ENCODE measurements at places on chromosomes 6 and 20.

- DNase-seq: no peak
Measured at GRCh38 chr6:119921491-119922010, 572.0 kb upstream of the MAN1A1 start.

DNA sequence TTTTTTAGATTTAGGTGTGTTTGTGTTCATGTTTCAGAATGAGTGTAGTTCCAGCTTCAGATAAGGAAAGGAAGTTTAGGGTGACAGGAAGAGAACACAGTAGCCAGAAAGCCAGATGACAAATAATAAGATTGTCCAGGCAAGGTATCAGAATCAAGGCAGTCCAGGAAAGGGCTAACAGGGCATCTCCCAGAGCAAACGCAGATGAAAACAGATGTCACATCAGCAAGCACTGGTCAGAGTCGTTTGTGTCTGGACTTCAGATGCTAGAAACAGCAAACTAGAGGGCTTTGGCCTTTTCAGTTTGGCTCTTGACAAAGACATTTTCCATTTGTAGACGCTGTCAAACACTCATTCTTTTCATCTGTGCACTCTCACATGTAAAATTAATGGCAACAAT is 65.5 kb downstream of the VIP start:
- DNase-seq: no peak

GRCh38 chr20:59022754-59023153 is 3.5 kb downstream of the TUBB1 start:
- no peak for DNase-seq

DNA sequence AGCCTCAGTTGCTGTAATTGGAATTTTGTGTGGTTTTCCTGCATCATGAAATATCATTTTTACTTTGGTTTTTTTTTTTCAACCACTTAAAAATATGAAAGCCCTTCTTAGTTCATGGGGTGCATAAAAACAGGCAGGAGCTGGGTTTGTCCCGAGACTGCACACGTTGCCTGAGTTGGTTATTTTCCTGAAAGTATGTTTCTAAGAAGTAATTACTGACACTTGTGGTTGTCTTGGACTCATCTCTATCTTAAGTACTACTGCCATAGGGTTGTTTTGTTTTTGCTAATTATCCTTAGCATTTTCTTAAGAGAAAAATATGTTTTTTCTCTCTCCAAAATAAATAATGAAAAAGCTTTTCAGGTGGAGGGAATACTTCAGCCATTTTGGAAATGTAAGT is 40.1 kb downstream of the FAM120B start:
- no peak for DNase-seq

GRCh38 chr6:93516441-93516840 is 97.1 kb upstream of the EPHA7 start:
- no peak for DNase-seq

GRCh38 chr6:31729979-31730630 is 1.0 kb upstream of the DDAH2 start:
- DNase-seq: no peak

DNA sequence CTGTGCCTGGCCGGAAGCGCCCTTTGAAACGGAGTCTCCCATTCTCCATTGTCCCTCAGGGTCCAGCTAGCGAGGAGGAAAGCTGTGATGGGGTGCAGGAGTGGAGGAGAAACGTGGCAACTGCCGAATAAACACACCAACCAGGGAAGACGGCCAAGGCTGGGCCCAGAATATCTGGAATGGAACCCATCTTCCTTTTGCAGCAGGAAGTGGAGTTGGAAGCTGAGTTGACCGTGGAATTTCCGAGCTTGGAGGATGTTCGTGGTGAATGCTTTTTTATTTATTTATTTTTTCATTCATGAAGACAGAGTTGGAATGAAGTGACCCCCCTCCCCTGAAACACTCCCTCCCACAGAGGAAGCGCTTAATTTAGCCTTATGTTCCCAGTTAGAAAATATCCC is 105.6 kb upstream of the RNF24 start:
- DNase-seq: no peak

DNA sequence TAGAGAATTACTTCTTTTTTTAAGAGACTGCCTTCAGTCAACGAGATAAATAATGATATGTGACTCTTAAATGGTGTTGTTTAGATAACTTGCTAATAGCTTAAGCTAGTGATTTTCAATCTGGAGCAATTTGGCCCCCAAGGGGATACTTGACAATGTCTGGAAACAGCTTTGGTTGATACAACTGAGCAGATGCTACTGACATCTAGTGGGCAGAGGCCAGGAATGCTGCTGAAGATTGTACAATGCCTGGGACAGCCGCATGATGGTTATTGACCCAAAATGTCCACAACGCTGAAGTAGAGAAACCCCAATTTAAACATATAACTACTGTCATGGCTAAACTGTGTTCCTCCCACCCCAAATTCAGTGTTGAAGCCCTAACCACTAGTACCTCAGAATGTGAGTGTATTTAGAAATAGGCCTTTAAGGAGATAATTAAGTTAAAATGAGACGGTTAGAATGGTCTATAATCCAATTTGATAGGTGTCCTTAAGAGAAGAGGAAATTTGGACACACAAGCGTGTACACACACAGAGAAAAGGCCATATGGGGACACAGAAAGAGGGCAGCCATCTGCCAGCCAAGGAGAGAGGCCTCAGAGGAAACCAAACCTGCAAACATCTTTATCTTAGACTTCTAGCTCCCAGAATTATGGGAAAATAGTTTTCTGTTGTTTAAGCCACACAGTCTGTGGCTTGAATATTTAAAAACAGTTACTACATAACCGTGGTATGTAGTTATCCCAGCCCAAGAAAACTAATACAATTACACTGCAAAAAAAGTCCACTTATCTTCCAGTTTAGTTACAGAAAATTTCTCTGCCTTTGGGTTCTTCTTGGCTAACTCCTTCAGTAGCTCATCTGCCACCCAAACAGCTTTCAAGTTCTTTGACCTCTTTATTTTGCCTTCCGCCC is 22.2 kb downstream of the RWDD2A start:
- no peak for DNase-seq

DNA sequence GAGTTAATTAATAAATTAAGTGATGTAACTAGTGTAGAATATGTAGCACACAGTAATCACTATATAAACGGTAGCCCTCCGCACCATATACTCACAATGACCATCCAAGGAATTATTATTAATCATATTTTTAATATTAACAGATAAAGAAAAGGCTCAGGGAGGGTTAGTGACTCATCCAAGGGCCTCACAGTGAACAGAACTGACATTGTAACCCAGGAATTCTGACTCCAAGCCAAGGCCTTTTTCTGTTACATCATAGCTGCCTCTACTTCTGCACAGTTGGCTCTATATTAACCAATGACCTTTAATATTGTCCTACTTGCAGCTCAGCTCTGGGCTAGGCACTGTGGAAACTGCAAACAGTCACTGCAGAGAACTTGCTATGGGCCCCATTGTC is 117.5 kb upstream of the SIRPG start:
- DNase-seq: no peak

- DNase-seq: no peak
Measured at GRCh38 chr6:36671687-36672375, 6.7 kb upstream of the CDKN1A start.

GRCh38 chr20:20772497-20773085 is 60.1 kb upstream of the RALGAPA2 start:
- no peak for DNase-seq

DNA sequence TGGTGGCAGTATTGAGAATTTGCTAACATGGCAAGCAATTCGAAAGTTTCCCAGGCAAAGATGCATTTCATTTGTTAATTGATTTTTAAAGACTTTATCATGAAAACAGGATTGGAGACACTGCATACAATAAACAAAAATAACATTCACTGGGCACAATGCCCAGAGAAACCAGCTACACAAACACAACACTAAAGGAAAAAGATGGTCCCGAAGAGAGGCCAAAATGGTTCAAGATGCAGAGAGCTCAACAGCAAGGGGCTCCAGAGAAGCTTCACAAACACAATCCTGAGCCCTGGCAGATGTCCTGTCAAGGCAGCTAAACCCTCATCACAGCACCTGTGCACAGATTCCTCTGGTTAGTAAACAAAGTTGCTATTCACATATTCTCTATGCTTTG is 79.3 kb downstream of the INSM1 start:
- DNase-seq: no peak

DNA sequence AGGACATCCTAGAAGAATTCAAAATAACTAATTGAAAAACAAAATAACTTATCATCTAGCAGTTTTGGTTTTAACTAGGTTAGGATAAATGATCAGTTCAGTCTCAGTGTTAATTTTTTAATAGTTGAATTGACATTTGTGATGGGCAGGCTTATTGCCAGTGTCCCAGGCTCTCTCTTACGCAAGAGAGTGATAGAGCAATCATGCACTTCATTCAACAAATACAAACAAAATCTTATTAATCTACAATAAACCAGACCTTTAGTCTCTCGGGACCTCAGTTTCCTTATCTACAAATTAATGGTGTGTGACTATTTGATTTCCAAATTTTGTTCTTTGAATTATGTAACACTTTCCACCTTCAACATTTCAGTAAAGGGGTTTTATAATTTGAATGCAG is 385.9 kb upstream of the JAG1 start:
- no peak for DNase-seq

DNA sequence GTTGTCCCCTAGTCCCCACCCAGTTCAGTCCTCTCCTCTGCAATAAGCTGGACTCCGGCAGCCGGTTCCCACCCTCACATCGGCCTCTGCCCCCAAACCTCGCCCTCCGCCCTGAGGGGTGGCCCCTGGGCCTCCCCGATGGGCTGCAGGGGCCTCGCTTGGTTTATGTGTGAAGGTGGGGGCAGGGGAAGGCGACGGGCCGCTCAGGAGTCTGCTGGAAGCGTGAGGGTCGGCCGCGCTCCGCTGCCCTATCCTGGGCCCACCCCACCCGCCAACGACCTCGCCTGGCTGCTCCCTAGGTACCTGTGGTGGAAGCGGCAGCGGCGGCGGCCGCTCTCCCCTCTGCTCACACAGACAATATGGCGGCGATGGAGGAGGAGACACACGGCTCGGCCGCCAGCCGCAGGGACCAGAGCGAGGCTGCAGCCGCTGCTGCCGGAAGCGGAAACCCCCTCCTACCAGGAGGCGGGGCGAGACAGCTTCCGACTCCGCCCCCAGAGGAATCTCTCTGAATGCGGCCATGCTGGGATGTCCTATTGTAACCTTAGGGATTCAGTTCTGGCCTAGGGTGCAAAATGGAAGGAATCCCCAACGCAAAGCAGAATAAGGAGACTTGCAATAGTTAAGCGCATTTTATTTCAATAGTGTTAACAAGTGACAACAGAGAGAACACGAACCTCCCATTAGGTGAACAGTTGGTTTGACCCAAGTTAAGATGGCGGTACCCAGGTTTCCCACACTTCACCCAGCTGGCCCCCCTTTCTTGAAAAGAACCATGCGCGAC is at the start of gene CSNK2A1:
Gene CSNK2A1, minus strand, starts transcription at position 422 of the 784 bp plus-strand sequence. CDS start 35,239 bp downstream, outside the sequence.
- DNase-seq: peak; percentile 61

GRCh38 chr6:134373282-134373922 is 55.5 kb upstream of the SGK1 start:
- no peak for DNase-seq
